ENCODE measurements at places on chromosomes 16 and 17.
A peak's percentile ranks its signal among the peaks of the same experiment; 100 is the strongest.

GRCh38 chr17:45664921-45665320, 119.2 kb upstream of the CRHR1 start:
- no peak for DNase-seq

GRCh38 chr16:84989749-84990620, 21.4 kb downstream of the ZDHHC7 start:
- DNase-seq: no peak

- DNase-seq: no peak
Measured at GRCh38 chr16:12087901-12088421, 111.4 kb downstream of the SNX29 start.

- DNase-seq: no peak
Measured at GRCh38 chr17:52140601-52141000, 17.9 kb downstream of the CA10 start.

GRCh38 chr17:48715496-48716399, 6.6 kb downstream of the PRAC1 start:
- no peak for DNase-seq

- DNase-seq: no peak
Measured at GRCh38 chr16:47413041-47413440, 47.8 kb downstream of the ITFG1 start.

DNA sequence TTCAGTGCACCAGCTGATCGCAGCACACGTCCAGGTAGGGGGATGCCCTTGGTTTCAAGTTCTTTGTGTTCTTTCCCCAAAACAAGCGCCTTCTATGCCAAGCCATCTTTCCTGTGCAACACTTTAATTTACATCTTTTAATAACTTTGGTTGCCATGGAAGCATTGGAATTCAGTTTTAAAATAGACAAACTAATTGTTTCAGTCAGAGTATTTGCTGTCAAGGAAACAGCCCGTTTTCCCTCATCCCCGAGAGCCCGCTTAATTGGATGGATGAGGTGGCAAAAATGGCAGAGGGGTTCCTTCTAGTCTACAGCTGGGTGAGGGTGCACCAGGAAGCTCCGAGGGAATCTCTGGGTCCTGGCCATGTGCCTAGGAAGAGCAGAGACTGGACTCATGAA, 793.7 kb upstream of the EEF2KMT start:
- DNase-seq: no peak

DNA sequence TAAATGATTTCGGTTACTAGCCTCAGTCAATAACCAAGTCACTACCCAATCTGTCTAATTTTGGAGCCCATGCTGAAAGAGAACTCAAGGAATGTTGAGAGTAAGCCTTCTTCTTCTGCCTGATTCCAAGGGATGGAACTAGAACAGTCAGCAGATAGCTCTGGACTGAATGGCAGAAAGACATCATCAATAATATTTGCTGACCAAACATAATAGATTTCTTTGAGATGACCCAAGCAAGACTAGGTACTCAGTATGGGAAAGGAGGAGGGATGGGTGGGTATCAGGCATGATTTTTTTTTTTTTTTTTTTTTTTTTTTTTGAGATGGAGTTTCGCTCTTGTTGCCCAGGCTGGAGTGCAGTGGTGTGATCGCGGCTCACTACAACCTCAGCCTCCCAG, 330.1 kb downstream of the CNTNAP4 start:
- no peak for DNase-seq

DNA sequence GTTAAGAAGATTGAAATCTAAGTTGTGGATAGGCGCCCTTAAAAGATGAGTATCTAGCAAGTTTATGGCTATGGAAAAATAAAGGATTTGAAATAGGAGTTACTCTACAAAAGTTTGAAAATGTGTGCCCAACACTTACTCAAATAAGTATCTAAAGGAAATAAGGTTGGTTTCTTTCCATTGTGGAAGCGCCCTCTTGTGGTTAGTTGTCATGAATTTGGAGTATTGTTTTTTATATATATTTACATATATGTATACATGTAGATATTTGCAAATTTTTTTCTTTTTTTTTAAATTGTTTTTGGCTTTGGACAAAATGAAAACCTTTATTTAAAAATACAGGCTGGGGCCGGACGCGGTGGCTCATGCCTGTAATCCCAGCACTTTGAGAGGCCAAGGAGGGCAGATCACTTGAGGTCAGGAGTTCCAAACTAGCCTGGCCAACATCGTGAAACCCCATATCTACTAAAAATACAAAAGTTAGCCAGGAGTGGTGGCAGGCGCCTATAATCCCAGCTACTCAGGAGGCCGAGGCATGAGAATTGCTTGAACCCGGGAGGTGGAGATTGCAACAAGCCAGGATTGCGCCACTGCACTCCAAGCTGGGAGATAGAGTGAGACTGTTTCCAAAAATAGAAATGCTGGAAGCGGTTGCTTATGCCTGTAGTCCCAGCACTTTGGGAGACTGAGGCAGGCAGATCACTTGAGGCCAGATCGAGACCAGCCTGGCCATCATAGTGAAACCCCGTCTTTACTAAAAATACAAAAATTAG, 24.0 kb upstream of the VPS4A start:
- DNase-seq: peak; percentile 56

DNA sequence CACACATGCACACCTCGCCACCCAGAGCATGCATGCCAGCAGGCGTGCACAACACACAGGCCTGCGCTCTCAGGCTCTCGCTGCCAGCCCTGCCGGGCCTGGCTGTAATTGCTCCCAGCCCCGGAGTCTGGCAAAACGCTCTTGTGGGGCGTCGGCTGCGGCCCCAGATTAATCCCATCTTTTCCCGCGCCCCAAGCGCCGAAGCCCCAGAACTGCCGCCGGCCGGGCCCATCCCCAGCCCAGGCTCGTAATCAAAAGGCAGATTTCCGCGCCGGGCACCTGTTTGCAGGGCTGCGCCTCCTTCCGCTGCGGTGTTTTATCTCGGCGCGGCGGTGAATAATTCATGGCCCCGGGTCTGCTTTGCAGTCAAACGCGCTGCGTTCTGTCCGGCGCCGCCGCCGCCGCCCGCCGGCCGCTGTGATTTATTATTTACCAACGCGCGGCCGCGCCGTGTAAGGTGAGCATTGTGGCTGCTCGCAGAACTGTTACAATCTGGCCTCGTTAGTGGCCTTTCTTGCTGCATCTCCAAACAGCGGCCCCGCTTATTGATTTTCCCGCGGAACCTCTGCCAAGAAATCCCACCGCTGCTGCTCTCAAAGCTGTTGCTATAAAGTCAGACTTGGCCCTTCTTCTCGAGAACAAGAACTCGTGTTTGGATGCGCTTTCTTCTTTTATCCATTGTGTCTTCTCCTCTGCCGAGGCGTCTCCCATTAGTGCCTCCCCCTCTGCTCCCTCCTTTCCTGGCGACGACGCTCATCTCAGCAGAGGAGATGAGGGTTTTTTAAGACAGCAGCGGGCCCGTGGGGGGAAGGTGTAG, 126.1 kb downstream of the IRX5 start:
- DNase-seq: no peak

DNA sequence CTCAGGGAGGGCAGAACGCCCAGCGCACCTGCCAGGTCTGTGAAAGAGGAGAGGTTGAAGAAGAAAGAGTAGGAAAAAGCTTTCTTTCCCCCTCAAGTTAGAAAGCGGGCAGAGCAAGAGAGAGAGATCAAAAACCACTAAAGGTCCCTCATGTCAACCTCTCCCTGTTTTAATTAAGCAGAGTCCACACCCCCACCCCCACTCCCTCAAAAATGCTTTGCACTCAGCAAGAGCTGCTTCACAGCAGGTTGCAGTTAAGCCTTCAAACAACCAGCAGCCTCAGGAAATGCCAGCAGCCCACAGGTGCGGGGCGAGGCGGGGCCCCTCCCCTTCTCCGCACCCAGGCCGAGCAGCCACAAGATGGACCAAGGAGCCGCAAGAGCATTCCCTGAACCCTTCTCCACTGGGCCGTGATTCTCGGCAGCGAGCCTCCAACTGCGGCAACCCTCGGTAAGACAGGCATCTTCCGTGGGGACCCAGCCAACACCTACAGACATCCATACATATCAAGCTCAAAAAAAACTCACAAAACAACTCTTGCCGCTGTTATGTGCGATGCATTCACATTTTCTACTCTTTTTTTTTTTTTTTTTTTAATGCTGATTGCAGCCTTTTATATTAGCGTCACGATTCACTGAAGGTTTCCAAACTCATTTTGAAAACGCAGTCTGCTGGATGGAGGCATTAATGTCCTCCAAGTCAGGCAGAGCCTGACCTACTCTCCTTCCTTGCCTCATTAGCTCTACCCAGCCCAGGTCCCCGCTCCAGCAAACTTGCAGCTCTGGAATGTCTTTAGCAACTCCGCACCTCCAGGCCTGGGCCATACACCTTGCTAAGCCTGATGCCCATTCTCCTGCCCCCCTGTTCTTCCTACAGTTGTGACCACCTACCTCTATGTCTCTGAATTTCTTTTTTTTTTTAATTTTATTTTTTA, 66.1 kb downstream of the AXIN2 start:
- no peak for DNase-seq

DNA sequence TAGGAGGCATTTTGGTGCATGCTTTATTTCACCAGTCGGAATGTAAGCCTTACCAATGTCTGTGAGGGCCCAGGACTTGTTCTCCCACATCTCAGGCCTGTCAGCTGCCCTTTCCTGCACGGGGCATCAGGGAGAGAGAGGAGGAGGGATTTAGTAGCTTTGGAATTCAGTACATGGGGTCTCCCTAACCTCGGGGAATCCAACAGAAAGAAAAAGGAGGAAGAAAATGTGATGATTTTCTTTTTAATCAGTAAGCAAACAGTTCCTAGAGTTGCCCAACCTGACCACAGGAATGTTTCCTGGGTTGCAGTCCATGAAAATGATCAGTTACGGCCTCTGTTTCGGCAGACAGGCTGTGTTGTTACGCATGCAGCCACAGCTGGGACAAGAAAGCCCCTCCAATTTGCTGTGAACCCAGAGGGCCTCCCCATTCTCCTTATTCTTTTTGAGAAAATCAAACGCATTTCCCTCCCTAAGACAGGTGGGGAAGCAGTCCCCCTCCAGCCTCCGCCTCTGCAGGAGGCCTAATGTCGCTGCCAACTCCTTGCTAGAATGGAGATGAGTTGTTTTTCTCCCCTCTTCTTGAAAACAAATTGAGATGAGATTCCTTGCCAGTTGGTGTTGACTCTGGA, 53.1 kb upstream of the TANGO6 start:
- DNase-seq: peak; percentile 93

GRCh38 chr16:76653390-76654026, 376.3 kb downstream of the CNTNAP4 start:
- peak; percentile 60 for DNase-seq

DNA sequence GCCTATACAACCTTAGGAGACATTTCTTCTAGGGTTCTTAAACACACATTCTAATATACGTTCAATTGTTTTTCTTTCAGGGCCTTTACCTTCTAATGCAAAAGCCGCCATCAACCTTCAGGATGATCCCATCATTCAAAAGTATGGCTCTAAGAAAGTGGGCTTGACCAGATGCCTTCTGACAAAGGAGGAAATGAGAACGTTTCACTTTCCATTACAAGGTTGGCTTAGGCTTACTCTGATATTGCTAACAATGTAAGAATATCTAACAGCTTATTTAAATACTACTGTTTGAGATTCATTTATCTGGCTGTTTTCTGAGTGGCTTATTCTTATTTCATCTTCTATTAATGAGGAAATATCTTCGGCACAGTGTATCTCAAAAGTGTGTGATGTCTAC, 15.4 kb downstream of the REXO5 start:
- no peak for DNase-seq

DNA sequence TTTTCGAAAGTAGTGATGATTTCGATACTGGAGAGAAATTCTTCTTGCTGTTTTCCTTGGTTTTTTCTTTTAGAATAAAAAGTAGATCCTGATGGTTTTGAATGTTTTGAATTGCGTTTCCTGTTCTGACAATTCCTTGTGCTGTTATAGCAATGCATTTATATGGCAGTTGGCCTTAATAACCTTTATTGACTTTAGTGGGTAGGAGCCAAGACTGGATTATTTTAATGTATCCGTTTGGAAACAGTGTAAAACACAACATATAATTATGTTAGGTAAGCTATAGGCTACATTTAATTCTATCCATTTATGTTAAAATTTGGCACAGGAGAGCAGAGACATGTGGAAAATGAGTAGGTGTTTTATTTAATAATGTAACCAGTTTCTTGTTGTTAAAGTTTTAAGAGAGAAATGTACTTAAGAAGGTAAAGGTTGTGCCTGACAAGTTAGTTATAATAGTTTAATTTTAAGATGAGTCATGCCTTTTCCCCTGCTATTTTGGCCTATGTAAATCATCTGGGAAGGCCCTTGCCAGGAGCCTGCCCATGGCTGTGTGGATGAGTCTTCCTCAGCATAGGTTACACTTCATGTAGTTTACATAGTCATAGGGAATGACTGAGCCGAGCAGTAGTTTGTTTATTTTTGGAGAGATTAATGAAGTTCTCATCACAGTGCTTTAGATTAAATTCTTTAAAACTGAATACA, 189.9 kb downstream of the FTO start:
- DNase-seq: peak; percentile 90

GRCh38 chr17:75542728-75543336, 17.3 kb downstream of the LLGL2 start:
- DNase-seq: no peak

DNA sequence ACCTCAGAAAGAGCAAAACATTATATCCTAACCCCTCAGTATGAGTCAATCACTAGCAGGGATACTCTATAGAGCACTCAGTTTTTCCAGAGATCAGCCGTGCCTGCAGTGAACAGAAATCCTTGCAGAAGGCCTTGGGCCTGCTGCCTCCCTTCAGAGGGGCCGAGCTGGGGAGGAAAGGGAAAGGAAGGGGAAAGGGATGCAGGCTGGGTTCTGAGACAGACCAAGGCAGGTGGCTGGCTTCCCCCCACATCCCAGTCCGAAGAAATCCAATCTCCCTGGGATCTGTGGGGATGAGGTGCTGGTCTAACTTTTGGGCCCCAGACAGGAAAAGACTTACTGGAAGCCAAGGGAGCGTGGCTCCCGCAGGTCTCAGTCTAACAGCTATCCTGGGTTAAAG, 25.3 kb downstream of the SRL start:
- DNase-seq: no peak

- DNase-seq: no peak
Measured at GRCh38 chr17:6245301-6246177, 175.4 kb downstream of the WSCD1 start.

DNA sequence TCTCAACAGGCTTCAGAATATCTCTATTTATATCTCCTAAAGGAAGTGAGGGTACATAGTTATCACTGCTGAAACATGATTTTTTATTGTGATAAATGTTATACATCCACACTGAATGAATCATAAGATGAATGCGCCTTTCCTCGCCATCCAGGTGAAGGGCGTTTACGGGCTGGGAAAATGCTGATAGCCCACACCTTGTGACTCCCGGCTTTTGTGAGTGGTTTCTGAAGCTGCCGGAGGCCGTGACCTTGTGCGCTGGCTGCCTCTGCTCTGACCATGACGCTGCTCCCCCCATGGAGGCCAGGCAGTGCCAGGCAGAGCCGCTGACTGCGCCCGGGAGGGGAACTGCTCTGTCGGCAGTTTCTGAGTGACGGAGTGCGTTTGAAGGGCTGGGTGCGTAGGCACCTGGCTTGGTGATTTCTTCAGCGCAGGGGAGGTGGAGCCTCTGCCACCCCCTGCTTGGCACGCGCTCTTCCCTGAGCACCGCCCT, 97.2 kb downstream of the RAP1GAP2 start:
- DNase-seq: peak; percentile 50
